ENCODE measurements at places on chromosomes 2 and 18.

DNA sequence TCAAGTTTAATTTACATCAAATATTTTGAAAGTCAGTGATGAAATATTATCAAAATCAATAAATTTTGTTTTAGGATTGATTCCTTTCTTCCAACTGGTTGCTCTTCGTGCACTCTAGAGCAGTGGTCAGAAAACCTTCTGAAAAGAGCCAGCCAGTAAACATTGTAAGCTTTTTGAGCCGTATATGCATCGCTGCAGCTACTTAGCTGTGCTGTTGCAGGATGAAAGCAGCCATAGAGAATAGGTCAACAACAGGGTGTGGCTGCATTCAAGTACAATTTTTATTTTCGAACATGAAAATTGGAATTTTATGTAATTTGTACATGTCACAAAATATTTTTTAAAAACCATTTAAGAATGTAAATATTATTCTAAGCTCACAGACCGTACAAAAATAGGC, 94.9 kb downstream of the MGAT5 start:
- no peak for DNase-seq

DNA sequence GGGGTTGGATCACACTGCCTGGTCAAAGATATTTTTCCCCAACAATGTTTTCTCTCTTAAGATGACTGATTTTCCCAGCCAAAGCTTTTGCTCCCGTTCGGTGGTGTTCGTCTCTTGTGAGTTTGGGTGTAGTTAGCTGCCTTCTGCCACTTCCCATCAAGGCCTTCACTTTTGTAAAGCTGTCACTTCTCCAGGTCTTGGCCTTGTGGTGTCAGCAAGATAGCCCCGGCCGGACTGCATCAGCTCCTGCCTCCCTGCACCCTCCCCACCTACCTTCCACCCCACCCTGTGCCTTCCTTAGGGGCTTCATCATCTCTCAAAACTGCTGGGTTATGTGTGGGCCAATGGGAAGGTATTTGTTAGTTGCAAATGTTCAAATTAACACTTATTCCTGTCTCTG, 228.9 kb downstream of the BCL11A start:
- DNase-seq: no peak

DNA sequence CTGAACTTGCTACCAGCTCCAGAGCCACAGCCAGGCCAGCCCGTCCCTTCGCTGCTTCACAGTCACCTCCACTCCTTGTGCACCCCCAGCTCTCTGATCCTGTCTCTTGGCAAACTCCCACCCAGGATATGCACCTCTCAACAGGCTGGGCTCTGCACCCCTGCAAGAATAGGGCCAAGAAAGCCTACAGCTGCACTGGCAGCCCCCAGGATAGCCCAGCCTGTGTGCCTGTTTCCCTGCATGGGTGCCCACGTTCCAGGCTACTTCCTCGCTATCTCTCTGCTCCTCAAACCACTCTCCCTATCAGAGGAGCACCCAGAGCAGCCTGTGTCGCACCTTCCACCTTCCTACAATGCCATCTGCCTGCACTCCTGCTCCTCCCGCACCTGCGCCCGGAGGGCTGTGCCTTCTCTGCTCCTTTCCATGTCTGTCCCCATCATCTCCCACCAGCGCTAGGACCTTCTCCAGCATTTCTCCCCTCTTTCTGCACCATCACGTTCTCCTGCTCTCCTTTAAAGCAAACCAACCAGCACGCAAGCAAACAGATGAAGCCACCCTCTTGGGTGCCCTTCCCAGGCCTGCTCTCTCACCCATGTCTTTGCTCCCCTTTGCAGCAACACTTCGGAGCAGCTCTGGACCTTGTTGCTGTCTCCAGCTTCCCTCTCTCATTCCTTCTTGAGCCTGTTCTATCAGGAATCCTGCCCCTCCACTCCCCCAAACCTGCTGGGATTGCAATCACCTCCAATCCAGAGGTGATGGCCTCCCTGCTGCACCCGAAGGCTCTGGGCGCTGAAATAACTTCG, 313.2 kb upstream of the HS6ST1 start:
- no peak for DNase-seq

- peak; percentile 87 for DNase-seq
Observed at GRCh38 chr2:135246711-135247270, 194.7 kb downstream of the RAB3GAP1 start.

- no peak for DNase-seq
Observed at GRCh38 chr2:162591403-162592083, 247.0 kb downstream of the KCNH7 start.

GRCh38 chr2:12076810-12077209, 330.4 kb downstream of the LPIN1 start:
- DNase-seq: no peak

DNA sequence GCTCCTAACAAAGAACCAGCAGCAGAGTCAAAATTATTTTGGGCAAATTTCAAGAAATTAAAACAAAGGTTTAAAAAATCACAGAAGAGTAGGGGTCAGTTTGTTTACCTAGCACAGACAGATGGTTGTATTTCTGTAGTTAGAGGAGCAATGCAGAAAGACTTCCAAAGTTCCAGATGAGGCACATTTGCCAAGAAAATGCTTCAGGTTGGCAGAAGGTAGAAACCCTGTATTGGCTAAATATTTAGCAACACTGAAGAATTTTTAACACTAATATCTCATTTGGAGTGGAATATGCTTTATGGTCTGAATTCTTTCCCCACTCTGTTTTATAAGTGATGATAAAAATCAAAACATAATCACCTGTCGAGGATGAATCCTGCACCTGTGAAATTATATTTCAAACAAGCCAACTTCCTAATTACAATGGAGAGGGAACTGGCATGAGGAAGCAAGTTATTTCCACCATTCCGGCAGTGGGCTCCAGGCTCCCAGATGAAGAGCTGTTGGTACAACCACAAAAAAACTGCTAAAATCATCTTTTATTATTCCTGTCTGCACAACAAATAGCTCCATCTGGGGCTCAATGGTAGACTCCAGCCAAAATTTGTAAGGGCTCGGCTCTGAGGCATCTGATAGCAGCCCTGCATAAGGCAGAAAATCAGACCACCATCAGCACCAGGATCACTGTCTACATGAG, 286.5 kb upstream of the REV1 start:
- no peak for DNase-seq

DNA sequence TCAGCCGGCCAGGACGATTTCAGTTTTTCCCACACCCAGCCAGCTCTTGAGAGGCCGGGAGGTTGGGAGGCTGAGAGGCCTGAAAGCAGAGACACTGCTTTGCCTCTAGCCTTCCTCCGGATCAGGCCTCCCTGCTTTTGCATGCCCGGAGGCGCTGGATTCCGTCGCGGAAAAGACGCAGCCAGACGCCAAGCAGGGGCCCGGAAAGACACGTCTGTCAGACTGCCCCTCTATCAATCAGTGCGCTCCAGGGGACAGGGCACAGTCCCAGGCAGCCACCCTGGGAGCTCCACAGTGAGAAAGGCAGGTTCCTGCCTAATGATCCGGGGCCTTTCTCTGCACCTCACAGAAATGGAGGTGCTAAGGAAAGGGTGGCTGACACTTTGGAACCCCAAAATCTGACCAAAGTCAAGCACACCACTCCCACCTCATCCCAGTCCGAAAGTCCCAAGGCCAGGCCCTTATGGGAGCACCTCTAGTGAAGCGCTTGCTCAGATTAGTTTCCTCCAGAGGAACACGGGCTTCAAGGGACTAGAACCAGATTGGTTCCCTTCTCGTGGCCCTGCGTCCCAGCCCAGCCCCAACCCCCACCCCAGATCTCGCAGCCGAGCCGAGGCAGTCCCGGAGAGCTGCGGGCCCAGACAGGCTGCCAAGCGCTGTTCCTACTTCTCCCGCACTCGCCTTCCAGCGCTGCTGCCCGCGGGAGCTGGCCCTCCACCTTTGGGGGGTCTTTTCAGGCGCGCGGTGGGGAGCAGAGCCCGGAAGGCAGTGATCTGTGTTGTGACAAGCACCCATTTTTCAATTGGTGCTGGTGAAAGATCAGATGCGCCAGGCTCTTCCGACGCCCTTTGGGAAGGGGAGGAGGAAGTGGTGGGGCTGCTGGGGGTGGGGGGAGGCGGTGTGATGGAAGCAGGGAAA, 5.0 kb downstream of the DLX1 start:
- no peak for DNase-seq

DNA sequence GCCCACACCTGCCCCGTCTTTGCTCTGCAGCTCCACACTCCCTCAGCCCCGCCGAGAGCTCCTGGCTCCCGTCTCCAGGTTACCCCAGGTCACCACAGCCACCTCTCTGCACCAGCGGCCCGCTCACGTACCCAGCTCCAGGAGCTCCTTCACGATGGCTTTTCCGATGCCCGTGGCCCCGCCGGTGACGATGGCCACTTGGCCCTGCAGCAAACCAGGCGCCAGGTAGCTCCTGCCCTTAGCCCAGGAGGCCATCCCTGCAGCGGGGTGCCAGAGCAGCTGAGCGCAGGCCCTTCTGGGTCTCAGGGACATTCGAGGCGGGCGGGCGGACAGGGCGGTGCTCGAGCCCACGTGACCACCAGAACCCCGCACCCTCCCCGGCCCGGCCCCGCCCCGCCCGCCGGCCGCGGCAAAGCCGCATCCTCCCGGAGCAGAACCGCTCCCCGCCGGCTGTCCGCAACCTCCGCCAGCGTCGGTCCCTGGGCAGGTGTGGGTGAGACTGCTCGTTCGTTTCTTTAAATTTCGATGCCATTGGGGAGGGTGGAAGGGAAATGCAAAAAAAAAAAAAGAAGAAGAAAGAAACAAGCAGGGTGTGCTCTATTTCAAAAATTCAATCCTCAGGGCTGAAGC, at the start of the genes PECR and TMEM169:
Gene PECR, minus strand, starts transcription at position 323 of the 630 bp plus-strand sequence. Its CDS starts 68 bp downstream, at position 255.
Gene TMEM169, plus strand, starts transcription at position 433 of the 630 bp plus-strand sequence. CDS start 14,045 bp downstream, outside the sequence.
- DNase-seq: peak; percentile 77

GRCh38 chr2:232008907-232009638, 47.6 kb downstream of the DIS3L2 start:
- DNase-seq: no peak

GRCh38 chr2:240603846-240604245, 17.3 kb downstream of the CAPN10 start:
- DNase-seq: no peak

DNA sequence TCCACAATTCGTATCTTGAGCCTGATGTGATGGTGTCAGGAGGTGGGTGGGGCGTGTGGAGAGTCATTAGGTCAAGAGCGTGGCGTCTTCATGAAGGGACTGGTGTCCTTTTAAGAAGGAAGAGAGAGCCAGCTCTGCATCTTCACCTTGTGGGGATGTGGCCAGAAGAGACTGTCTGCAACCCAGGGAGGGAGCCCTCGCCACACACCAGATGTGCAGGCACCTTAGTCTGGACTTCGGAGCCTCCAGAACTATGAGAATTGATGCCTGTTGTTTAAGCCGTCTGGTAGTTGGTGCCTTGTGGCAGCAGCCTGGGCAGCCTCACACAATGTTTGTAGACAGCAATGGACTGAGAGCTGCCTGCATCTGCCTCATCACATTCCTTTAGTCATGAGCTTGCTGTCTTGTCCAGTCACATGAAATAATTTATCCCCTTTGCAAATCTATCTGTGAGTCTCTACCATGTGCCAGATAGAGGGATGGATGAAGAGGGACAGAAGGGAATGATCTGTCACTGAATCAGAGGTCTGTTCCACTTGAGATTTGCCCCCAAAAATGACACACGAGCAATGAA, 61.0 kb downstream of the MYT1L start:
- DNase-seq: no peak

DNA sequence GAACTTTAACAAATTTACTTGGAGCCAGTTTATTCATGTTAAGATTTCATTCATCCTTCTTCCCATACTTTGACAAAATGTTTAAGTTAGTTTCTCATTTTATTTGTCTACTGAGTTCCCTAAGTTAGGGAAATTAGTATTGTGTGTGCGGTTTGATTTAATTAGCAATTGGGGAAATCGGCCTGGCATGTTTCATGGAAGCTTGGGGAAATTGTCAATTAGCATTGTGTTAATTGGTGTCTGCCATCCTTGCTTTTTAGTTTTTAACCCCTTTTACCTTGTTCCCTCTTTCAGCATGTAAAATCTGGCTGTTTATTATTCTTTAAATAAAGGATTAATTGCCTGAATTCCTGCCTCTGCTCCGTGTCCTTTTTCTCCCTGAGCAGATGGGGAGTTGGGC, 279.6 kb downstream of the BCL11A start:
- DNase-seq: no peak

GRCh38 chr2:182713601-182714000, 2.5 kb upstream of the DNAJC10 start:
- no peak for DNase-seq

DNA sequence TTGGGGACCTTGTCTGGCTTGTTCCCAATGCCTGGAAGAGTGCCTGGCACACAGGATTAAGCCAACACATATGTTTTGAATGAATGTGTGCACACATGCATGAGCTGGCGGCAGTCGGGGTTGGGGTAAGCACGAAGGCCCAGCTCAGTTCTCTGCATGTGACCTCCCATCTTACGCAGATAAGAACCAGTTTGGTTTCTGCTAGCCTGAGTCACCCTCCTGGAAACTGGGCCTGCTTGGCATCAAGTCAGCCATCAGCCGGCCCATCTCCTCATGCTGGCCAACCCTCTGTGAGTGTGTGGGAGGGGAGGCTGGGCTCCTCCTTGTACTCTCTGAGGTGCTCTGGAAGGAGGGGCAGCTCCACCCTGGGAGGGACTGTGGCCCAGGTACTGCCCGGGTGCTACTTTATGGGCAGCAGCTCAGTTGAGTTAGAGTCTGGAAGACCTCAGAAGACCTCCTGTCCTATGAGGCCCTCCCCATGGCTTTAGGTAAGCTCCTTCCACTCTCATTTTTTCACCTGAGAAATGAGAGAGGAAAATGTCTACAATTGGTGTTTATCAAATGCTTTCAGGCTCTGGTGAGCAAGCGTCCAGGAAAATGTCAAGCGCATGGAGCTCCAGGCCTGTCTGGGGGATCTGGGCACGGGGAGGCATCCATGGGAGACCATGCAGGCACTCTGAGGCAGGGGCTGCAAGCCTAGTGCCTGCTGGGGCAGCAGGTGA, 9.7 kb upstream of the IL1RN start:
- no peak for DNase-seq

- no peak for DNase-seq
Observed at GRCh38 chr2:226756131-226756530, 43.5 kb downstream of the IRS1 start.

GRCh38 chr2:73839653-73840411, 11.1 kb downstream of the STAMBP start:
- DNase-seq: peak; percentile 10

All from NCI-H2227 treated with DMSO at 0.1 percent for 48 hours (cell line).